Fibroblast of lung (primary cell): ENCODE measurements at places on chromosomes 4 and X. TPM values are rescaled to one million over a fixed set of nuclear protein-coding genes. Genes with fewer than 3 reads are reported as not detected.

Gene NOX1
- not detected in 2 replicates for polyA plus RNA-seq

Gene NALF2
- not detected in 2 replicates for polyA plus RNA-seq

GRCh38 chr4:76156635-76157034, 8.4 kb upstream of the NUP54 start:
- no peaks in the 10 kb centered on the region for H3K4me1 ChIP-seq
- no peak for DNase-seq
- H3K4me3 ChIP-seq = no peak overlapping the region

Gene TIGD4
- 0.03 and 0.08 TPM in 2 replicates for polyA plus RNA-seq

Gene ARHGAP6
- 5.9 and 11.5 TPM in 2 replicates for polyA plus RNA-seq

Gene CT83
- polyA plus RNA-seq = not detected in 2 replicates

Gene DDIT4L
- polyA plus RNA-seq = 10.8 and 14.2 TPM in 2 replicates

- H3K27me3 ChIP-seq = no peaks in the 10 kb centered on the region
- H3K4me3 ChIP-seq = no peak overlapping the region
- peaks cover 5% of the 10 kb centered on the region for H3K4me1 ChIP-seq
- peak; percentile 68 for DNase-seq
- no peak overlapping the region for H3K27ac ChIP-seq
Observed at GRCh38 chr4:176333076-176333475, 13.3 kb downstream of the SPCS3 start.

Gene INTS6L
- 3.8 and 5.7 TPM in 2 replicates for polyA plus RNA-seq
